Activated CD4-positive, alpha-beta T cell treated with anti-CD3 and anti-CD28 coated beads, Interleukin-2, amount 50 U/mL, for 48 hours (primary cell): ENCODE measurements at places on chromosomes 1 and 21.

DNA sequence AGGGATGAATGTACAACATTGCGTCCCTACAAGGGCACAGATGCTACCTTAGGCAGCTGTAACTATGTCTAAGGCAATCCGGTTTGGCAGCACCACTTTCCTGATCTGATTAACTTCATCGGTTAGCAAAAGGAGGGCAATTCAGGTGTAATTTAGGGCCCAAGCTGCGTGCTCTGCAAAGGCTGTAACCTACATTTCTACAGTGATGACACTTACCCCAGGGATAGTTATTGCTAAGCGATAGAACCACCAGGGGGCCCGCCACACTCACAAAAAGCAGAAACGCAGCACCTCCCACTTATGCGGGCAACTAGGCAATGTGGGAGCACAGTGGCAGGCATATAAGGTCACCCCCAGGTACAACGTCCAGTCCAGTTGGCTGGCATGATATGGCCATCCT lies 113.5 kb downstream of the GDAP2 start:
- DNase-seq: no peak

- no peak for DNase-seq
Measured at GRCh38 chr1:114671011-114671938, 1.4 kb upstream of the DENND2C start.

DNA sequence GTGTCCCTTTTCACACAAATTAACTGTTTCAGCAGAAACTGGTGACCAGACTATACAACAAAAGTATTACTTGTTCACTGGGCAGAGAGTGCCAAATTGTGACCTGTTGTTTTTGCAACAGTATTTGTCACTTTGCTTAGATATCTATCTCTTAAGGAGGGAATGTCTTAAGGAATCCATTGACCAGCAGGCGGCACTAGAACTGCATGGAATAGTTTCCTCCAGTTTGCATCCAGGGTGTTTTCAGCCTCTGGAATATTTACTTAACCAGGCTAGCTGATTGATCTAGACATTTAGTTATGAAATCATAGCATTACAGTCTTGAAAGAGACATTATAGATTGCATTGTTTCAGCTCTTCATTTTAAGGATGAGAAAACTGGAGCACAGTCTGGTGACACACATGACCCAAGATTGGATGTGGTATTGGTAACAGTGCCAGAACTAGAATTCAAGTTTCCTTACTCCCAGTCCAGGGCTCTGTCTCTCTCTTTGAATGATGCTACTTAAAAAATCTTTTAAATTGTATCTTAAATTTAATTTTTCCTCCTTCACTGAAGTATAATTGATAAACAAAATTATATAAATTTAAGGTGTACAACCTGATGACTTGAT lies 16.9 kb downstream of the RPTN start:
- peak; percentile 42 for DNase-seq

DNA sequence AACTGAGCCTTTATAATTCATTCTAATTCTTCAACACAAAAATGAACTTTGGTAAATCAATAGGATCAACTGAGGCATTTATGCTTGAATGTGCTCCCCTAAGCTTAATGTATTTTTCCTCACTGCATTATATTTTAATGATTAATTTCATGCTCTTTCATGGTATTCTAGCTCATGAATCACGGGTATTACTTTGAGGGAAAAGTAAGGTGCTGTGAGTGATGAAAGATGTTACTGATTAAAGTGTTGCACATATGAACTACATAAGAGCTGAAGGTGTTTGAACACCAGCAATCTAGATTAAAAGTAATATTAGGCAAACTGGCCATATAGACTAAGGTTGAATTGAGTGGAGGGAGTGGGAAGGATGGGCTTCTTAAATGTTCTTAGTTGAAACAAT lies 1.9 kb downstream of the DPYD start:
- no peak for DNase-seq

- no peak for DNase-seq
Measured at GRCh38 chr1:61887931-61888564, 145.8 kb downstream of the PATJ start.

- DNase-seq: no peak
Measured at GRCh38 chr1:232432313-232432712, 197.6 kb downstream of the SIPA1L2 start.

GRCh38 chr1:205377355-205377754 lies 20.6 kb upstream of the KLHDC8A start:
- no peak for DNase-seq

DNA sequence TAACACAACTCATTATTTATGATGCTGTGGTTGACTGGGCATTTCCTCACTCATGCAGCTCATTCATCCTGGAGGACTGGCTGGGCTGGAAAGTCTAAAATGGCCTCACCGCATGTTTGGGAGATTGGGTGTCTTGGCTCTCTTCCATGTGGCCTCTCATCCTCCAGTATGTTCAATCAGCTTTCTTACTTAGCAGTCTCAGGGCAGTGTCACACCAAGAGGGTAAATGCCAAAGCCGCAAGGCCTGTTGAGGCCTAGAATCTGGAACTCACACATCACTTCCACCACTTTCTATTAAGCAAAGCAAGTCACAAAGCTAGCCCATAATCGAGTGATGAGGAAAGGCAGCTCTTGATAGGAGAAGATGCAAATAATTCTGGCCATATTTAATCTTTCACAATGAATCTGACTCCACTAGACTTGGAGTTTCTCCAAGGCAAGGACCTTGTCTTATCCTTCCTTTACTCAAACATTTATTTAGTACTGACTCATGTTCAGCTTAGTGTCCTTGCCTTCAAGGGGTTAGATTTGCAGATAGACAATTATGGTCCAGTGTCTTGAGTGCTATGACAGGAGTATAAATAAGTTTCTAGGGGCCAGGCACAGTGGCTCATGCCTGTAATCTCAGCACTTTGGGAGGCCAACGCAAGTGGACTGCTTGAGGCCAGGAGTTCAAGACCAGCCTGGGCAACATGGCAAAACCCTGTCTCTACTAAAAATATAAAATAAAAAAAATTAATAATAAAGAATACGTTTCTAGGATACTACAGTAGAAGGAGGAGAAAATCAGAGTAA lies 45.1 kb downstream of the TMEM53 start:
- no peak for DNase-seq

GRCh38 chr1:21331752-21332478 lies 41.7 kb upstream of the ECE1 start:
- DNase-seq: no peak

DNA sequence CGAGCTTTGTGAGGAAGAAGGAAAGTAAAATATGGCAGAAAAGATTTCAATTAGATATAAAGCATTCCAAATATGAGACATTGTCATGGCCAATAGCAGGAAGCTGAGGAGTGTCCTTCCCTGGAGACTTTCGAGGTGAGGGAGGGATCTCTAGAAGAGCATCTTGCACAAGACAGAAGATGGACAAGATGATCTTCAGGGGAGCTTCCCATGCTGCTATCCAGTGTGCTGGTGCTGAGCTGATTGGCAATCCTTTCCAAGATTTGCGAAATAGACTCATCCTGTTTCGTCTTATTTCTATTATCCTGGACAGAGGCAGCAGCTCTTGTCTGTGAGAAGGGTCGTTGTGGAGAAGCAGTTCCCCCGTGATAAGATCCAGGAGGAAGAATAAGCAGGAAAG lies 342.0 kb upstream of the CAMK1G start:
- no peak for DNase-seq

GRCh38 chr21:44394733-44395132 lies 41.3 kb downstream of the TRPM2 start:
- DNase-seq: no peak

GRCh38 chr1:215345766-215346165 lies 221.3 kb upstream of the KCTD3 start:
- DNase-seq: no peak

GRCh38 chr1:94903280-94904009 lies 23.5 kb downstream of the CNN3 start:
- DNase-seq: no peak

GRCh38 chr21:34190576-34191321 lies 117.4 kb downstream of the MRPS6 start:
- no peak for DNase-seq

- no peak for DNase-seq
Measured at GRCh38 chr1:168979276-168979675, 127.2 kb upstream of the ATP1B1 start.

- no peak for DNase-seq
Measured at GRCh38 chr1:212909652-212910063, 40.7 kb upstream of the VASH2 start.

DNA sequence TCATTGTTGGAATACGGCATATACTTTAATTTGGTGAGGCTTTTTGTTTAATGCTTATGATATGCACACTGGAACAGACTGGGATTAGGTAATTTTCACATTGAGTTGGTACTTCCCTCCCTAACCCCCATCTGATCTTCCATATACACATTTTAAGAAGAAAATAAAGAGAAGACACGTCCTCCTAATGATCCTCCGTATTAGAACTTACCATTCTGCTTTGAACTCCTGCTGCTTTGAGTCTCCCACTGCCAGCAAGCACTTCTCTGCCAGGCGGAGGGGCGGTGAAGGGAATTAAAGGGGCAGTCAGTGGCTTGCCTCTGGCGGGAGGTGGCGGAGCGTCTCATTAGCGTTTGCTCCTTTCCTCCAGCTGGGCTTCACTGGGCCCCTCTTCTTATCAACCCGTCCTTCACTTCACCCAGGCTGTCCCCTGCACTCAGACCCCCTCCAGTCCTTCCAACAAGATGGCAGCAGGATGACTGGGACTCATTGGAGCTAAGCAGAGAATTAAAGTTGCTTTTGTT lies 433.4 kb downstream of the KIF26B start:
- no peak for DNase-seq

GRCh38 chr1:153961421-153961820 lies 1.9 kb downstream of the SLC39A1 start:
- no peak for DNase-seq

DNA sequence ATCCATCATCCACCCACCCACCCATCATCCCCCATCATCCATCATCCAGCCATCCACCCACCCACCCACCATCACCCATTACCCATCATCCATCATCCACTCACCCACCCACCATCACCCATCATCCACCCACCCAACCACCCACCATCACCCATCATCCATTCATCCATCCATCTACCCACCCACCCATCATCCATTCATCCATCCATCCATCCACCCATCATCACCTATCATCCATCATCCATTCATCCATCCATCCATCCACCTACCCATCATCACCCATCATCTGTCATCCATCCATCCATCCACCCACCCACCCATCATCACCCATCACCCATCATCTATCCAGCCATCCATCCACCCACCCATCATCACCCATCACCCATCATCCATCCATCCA lies 81.5 kb downstream of the ADARB1 start:
- DNase-seq: no peak

DNA sequence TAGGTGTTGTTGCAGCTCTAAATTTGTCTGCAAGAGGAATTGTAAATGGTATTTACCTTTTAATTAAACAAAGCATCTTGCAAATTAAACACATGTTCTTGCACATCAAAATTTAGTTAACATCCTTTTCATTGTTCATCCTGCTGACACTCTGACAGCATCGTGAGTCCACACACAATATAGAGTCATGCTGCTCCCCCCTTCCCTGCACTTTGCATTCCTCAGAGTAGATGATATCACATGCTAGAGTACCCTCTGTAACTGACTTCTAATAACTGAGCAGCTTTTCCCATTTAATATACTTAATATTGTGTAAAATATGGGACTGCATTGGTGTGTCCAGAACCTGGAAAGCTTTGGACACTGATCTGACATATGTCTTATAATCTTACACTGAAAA lies 138.8 kb upstream of the DPYD start:
- no peak for DNase-seq

DNA sequence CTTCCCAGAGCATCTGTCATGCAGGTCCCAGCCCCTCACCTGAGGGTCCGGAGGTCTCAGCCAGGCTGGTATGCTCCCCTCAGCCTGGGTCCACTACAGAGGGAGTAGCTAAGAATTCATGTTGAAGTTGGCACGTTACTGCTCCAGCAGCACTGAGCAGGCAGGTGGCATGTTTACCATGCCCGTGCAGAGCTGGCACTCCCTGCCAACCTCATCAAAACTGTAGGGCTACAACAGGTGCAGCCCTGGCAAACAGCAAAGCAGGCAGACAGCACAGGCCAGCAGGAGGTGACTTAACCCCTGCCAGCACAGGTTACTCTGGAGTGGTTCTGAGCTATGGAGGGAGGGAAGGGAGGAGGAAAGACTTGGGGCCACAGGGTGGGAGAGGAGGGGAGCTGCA lies 46.4 kb downstream of the NUAK2 start:
- no peak for DNase-seq

DNA sequence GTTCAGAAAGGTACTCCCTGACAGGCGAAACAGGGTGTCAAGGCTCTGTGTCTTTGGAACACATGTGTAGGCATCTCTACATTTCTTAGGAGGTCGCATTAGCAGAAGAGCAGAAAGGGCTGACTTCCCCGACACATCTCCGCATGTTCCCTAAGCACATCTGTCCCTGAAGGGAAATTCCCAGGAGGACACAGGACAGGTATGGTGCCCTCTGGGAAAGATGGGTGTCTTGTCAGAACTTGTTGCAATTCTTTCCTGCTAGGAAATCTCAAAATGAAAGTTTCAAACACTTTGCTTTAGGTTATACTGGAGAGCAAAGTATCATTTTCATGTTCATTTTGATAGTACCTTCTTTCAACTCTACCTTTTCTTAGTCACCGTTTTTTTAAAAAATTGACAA lies 2.0 kb downstream of the DSCAM start:
- DNase-seq: no peak

DNA sequence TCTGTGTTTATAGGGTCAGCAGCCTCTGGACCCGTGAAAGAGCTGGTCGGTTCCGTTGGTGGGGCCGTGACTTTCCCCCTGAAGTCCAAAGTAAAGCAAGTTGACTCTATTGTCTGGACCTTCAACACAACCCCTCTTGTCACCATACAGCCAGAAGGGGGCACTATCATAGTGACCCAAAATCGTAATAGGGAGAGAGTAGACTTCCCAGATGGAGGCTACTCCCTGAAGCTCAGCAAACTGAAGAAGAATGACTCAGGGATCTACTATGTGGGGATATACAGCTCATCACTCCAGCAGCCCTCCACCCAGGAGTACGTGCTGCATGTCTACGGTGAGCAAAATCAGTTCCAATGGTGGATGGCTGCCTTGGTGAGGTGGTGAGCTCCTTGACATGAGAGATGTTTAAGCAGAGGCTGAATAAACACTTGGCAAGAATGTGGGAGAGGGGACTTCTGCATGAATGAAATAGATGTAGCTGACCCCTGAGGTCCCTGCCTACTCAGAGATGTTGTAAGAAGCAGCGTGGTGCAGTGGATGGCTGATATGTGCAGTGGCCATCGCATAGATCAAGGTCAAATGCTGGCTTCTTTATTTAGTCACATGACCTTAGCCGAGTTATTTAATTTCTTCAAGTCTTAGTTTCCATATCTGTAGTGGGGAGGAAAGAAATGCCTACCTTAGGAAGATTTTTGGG lies 9.3 kb downstream of the SLAMF7 start:
- DNase-seq: no peak

GRCh38 chr1:246506367-246506673 lies 759 bp downstream of the SMYD3 start:
- DNase-seq: peak; percentile 16
